ENCODE measurements at places on chromosomes 12 and 14.

- no peak for DNase-seq
Measured at GRCh38 chr14:105076805-105077648, 11.8 kb upstream of the GPR132 start.

DNA sequence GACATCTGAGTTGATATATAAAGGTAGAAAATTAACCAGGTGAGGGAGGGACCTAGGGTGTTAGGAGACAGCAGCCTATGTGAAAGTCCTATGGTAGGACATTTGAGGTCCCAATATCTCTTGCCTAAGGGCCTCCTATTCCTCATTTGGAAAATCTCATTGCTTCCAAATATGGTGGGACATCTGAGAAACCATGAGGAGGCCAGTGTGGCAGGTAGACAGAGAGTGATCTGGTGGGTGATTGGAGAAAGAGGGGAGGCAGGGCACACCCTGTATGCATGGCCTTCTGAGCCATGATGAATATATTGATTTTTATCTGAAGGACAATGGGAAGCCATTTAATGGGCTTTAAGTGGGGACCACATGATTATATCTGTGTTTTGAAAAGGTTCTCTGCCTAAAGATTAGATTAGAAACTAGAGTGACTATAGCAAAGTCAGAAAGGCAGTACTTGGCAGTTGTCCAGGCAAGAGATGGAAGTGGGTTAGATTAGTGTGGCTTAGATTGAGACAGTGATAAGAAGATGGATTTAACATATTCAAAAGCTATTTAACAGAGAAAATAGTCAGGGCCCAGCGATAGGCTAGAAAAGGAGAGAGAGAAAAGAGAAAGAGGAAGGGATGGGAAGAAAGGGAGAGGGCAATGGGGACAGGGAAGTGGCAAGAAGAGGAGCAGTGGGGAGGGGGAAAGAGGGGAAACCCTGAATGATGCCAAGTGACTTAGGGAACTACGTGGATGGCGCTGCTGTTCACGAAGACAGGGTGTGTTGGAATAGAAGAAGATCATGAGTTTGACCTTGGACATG, 237.2 kb upstream of the SRRM4 start:
- DNase-seq, result peak; percentile 15

- no peak for DNase-seq
Measured at GRCh38 chr12:94534774-94535509, 75.3 kb upstream of the CEP83 start.

- DNase-seq, result no peak
Measured at GRCh38 chr12:20592556-20592955, 102.6 kb upstream of the SLCO1C1 start.

GRCh38 chr14:50658203-50658602, 9.9 kb downstream of the SAV1 start:
- no peak for DNase-seq

DNA sequence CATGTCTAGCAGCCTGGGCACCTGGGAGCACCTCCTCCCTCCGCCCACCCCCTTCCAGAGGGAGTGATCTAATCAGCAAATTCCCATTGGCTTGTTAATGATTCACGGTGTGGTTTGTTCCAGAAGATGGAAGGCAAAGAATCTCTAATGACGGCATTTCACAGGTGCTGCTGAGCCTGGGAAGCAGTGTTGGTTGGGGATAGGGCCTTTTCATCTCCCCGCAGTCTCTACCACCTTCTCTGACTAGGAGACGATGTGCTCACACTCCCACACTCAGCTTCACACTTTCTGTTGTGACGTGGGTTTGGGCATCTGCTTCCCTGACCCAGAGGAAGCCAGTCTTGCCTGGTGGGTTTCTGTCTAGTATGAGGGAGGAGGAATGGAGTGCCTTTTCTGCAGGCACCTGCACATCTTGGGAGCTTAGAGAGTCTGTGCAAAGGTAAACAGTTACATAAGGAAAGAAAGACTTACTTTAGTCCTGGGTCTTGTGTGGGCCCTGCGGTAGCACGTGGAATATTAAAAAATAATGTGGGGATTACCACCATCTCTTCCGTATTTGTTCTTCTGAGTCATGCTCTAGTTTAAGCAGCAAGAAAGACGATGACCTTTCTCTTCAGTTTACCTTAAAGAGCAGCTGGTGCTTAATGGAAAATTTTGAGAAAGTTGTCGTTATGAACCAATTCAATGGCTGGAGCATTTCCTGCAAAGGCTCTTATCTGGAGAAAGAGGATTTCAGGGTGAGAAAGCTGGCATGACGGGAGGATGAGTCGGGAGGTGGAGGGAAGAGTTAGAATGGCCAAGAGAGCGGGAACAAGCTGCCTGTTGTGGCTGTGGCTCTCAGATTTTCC, 70.6 kb upstream of the ARHGAP5 start:
- DNase-seq, result no peak

- DNase-seq, result peak; percentile 75
Measured at GRCh38 chr12:84874125-84874824, 38.3 kb downstream of the SLC6A15 start.

DNA sequence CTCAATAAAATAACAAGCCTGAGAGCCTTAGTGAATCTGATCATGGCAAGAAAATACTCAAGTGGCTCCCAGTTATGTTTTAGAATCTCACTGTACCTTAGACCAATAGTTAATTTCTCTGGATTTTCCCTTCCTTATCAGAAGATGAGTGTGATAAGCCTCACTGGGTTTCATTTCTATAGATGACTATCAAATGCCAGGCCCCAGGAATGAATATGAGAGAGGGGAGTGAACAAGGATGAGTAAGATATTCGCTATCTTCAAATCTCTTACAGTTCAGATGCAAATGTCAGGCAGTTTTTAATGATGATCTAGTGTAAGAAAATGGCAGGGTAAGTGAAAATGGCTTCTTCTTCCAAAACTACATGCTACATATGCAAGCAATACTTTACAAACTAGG, 26.1 kb upstream of the OR10P1 start:
- no peak for DNase-seq

- no peak for DNase-seq
Measured at GRCh38 chr12:123404581-123404980, 20.6 kb downstream of the KMT5A start.

GRCh38 chr12:51442324-51442723, 17.7 kb downstream of the SLC4A8 start:
- no peak for DNase-seq

DNA sequence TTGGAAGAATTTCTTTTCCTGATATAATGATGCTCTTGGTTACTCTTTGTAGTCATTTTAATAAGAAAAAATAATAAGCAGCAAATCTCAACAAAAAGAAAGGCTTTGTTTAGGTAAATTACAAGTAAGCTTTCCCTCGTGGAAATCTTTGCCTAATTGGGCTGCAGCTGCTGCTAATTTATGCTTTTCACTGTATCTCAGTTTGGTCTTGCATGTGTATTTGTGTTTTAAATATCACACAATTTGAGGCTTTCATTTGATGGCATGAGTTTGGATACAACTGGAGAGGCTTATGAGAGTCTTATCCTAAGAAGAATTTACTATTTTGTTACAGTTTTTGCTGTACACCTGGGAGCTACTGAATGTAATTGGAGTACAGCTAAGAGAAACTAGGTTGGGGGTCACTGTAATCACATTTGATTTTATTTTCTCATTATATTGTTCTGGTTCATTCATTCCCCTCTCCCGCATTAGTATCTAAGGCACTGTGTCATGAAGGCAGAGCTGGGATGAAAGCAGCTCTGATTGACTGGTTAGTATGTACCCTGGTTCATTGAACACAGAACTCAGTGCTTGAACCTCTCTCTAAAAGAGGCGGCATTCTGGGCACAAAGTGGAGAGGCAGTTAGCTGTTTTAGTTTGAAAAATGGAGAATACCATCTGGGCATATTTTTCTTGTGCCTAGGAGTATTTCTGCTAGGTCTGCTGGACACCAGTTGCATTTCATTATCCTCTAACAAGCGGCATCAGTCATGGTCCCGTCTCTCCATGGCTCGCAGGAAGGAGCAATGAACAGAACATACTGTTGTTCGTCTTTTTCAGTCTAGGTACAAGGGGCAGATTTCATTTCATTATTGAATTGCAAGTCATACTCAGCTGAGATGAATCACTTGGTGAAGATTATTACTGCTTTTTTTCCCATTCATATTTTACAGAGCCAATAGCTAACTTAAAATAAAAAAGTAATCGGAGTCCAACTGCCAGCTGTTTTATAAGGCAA, 118.0 kb upstream of the TMEM260 start:
- no peak for DNase-seq

DNA sequence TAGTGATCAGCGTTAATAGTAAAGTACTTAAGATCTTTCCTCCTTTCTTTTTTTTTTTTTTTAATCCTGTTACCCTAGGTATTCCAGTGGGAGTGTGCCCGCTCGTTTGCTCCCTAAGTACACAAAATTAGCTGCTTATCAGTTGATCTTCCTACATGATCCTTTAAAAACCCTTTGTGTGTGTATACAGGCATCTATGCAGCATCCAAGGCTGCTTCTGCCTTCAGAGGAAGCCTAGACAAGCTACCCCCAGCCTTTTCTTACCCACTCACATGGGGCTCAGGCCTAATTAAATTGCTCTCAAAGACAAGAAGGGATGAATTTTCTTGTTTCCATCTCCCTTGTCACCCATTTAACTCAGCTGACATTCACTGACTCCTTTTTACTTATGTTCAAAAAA, 343.4 kb upstream of the LMO3 start:
- DNase-seq, result no peak

- no peak for DNase-seq
Measured at GRCh38 chr14:95150910-95151309, 6.4 kb downstream of the DICER1 start.

- no peak for DNase-seq
Measured at GRCh38 chr14:84001023-84001422, 1528.9 kb upstream of the FLRT2 start.

DNA sequence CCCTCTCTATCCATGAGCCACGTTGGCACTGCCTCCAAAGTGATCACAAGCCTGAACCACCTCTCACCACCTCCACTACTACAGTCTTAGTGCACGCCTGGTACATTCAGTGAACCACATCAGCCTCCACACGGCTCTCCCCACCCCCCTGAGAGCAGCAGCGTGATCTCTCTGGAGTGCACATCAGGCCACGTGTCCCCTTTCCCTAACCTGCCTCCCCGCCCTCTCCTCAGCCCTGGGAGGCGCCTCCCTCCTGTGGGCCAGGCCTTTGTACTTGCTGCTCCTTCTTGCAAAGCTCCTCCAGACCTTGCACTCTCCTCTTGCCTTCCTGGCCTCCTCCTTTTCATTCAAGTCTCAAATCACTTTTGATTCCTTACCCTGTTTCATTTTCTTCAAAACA, 49.8 kb downstream of the SLC6A12 start:
- peak; percentile 82 for DNase-seq

DNA sequence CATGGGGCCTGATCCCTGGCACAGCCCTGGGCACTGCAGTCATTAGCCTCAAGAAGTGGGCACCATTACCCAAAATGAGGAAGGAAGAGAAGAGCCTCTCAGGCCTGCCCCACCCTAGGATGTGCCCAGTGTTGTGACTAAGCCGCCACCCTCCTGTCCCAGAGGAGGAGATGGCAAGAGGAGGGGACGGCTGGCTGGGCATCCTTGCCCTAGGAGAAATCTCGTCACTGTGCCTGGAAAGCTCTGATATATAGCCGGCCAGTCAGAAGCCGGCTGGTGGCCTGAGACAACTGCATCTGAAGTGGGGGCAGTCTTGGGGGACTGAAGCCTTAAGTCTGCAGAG, 115.2 kb downstream of the LGMN start:
- DNase-seq, result peak; percentile 48

DNA sequence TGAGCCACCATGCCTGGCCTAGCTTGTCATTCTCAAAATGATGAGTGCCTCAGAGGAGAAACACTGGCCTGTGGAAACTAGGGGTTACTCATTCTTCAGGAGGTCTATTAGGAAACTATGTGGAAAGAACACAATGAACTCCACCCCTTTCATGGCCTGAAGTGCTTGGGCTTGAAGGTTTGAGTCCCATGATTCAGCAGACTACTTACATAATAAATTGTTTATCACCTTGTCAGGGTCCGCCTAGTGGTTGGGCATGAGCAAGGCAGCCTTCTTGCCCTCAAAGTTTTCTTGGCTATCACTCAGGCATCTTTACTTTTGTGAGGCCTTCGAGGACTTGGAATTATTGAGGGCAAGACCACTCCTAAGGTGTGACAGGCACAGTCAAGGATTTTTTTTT, 251.2 kb downstream of the ACSS3 start:
- peak; percentile 45 for DNase-seq

DNA sequence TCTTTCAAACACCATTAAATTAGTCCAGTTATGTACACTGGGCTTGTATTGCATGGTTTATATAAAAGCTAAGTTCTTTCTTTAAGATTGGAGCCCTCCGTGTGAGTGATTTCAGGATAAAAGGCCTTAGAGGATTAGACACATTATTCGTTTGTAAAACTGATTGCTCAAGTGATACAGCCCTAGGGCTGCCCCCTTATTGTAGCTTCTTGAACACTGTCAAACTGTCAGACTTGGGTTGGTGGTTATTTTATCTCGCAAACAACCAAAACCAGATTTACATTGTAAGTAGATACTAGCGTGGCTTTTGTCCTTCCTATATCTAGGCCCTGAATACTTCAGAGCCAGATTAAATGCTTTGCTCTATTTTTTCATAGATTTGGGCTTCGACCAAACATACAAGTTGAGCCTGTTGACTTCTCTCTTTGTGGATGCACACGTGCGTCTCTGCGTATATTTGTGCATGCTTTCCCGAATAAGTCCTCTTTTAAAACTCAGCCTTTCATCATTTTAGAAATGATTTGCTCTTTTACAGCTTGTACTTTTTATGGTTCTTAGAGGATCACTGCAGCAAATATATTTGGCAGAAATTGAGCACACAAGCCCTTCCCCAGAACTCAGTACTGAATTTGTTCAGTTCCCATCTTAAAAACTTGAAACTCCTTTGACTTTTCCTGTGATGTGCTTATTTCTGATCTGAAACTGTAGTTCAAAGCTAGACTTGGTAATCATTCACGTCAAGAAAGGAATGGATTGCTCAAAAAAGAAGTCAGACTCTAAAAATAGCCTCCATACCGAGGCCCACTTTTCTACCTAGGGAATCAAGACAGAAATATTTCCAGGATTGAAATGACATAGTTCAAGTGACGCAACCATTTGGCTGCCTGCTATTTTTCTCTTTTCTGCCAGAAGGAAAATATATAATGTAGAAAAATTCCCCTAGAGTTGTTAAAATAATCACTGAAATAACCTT, 129.5 kb downstream of the ETV6 start:
- DNase-seq, result peak; percentile 89
